ENCODE measurements at places on chromosomes 12 and 14. TPM values are rescaled to one million over a fixed set of nuclear protein-coding genes. Genes with fewer than 3 reads are reported as not detected.

The WDR20 gene
- total RNA-seq = 38.6 TPM

GRCh38 chr14:68636597-68636996 is 156.3 kb downstream of the ZFP36L1 start:
- H3K4me1 ChIP-seq = no peaks in the 10 kb centered on the region
- no peak overlapping the region for H3K4me3 ChIP-seq
- no peaks in the 10 kb centered on the region for H3K27me3 ChIP-seq
- no peak overlapping the region for H3K27ac ChIP-seq
- H3K36me3 ChIP-seq = peaks cover 2% of the 10 kb centered on the region

The TSPAN11 gene
- total RNA-seq = not detected

- peak overlapping the region; percentile 14 for H3K4me3 ChIP-seq
- peaks cover 55% of the 10 kb centered on the region for H3K36me3 ChIP-seq
- no peak for DNase-seq
- H3K27me3 ChIP-seq = no peaks in the 10 kb centered on the region
These were observed 25.3 kb downstream of the C12orf75 start for GRCh38 chr12:105355752-105356151.

- H3K4me1 ChIP-seq = peaks cover 11% of the 10 kb centered on the region
- no peak overlapping the region for H3K4me3 ChIP-seq
- DNase-seq = no peak
These were observed 29.8 kb downstream of the CFL2 start for GRCh38 chr14:34684578-34684977.

The TAS2R19 gene
- total RNA-seq = 2.2 TPM

The ADAM20 gene
- 0.48 TPM for total RNA-seq

The KCNMB4 gene
- total RNA-seq = 1.4 TPM

GRCh38 chr12:2479851-2480535 is 314.8 kb upstream of the FKBP4 start:
- no peak overlapping the region for H3K4me3 ChIP-seq
- no peaks in the 10 kb centered on the region for H3K4me1 ChIP-seq
- H3K27ac ChIP-seq = no peak overlapping the region
- H3K36me3 ChIP-seq = no peaks in the 10 kb centered on the region

- H3K27ac ChIP-seq = no peak overlapping the region
- peaks cover 1% of the 10 kb centered on the region for H3K36me3 ChIP-seq
- peaks cover 2% of the 10 kb centered on the region for H3K27me3 ChIP-seq
- H3K4me3 ChIP-seq = no peak overlapping the region
- no peak for DNase-seq
These were observed 133.2 kb downstream of the SLC38A4 start for GRCh38 chr12:46692606-46693005.

- no peaks in the 10 kb centered on the region for H3K27me3 ChIP-seq
- DNase-seq = no peak
- no peak overlapping the region for H3K4me3 ChIP-seq
- H3K4me1 ChIP-seq = peaks cover 6% of the 10 kb centered on the region
- no peak overlapping the region for H3K27ac ChIP-seq
These were observed 14.1 kb downstream of the P2RX2 start for GRCh38 chr12:132632521-132633228.

DNA sequence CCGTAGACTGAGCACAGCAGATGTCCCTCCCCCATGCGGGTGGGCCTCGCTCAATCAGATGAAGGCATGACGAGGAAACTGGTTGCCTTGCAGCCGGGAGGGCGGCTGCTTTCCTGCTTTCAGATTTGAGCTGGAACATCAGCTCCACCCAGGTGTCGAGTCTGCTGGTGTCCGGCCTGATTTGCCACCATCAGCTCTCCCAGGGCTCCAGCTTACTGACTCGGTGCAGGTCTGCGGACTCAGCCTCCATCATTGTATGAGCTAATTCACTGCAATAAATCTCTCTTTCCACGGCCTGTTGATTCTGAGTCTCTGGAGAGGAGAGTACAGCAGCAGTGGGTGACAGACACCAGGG is 156.2 kb downstream of the KIF26A start:
- no peak overlapping the region for H3K4me3 ChIP-seq
- H3K27ac ChIP-seq = no peak overlapping the region
- H3K27me3 ChIP-seq = no peaks in the 10 kb centered on the region

The CCDC197 gene
- not detected for total RNA-seq

- no peaks in the 10 kb centered on the region for H3K36me3 ChIP-seq
- peaks cover 17% of the 10 kb centered on the region for H3K27me3 ChIP-seq
- H3K4me1 ChIP-seq = peaks cover 8% of the 10 kb centered on the region
- DNase-seq = no peak
These were observed 46.9 kb upstream of the FAM181A start for GRCh38 chr14:93880021-93880820.

DNA sequence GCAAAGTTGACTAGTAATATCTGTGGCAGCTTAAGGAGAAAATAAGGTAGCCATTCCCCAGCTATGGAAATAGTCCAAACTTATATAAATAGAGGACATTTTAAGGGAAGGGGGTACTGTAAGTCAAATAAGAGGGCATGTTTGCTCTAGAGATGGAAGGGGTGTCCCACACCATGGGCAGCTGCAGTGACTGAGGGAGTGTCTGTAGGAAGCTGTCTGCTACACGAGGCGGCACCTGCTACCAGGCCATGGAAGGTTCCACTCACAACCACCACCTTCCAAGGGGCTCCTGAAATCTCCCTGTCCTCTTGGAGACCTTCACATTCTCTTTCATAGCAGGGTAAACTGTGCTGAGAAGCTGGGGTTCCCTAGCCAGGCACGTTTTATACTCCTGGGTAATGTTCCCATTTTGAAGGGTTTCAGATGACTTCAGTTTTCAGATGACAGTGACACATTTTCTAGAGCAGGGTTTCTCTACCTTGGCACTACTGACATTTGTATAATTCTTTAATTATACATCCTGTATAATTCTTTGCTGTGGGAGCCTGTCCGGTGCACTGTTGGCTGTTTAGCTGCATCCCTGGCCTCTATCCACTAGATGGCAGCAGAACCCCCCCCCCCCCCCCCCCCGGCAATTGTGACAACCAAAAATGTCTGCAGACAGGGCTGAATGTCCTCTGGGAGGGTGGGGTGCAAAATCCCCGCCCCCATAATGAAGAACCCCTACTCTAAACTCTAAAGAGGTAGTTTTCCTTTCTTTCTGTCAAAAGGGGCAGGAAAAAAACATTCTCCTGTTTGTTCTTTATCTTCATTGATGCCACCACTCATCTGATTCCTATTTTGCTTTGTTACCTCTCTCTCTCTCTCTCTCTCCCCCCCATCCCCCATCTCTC is 11.6 kb upstream of the SMCO2 start:
- no peaks in the 10 kb centered on the region for H3K27me3 ChIP-seq
- H3K4me3 ChIP-seq = peak overlapping the region; percentile 47
- peaks cover 50% of the 10 kb centered on the region for H3K36me3 ChIP-seq
- H3K4me1 ChIP-seq = peaks cover 66% of the 10 kb centered on the region
- H3K27ac ChIP-seq = peak overlapping the region; percentile 83

The TAS2R14 gene
- total RNA-seq = 2.6 TPM

The PIWIL1 gene
- total RNA-seq = not detected

DNA sequence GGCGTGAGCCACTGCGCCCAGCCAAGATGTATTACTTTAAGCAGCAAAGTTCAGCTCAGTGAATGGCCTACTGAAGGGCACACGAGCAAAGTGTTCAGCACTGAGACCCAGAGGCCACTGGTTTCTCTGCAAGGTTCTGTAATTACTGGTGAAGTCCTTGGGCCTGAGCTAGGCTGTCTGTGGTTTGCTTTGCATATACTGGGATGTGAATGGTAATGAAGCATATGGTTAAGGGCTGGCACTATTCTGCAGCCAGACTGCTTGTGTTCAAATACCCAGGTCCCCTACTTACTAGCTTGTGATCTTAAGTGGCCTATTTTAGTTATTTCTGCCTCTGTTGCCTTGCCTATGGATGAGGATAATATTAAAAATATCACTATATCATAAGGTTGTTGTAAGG is 72.0 kb downstream of the LLPH start:
- no peak overlapping the region for H3K27ac ChIP-seq
- DNase-seq = no peak
- no peak overlapping the region for H3K4me3 ChIP-seq
- H3K36me3 ChIP-seq = no peaks in the 10 kb centered on the region
- peaks cover 3% of the 10 kb centered on the region for H3K27me3 ChIP-seq

DNA sequence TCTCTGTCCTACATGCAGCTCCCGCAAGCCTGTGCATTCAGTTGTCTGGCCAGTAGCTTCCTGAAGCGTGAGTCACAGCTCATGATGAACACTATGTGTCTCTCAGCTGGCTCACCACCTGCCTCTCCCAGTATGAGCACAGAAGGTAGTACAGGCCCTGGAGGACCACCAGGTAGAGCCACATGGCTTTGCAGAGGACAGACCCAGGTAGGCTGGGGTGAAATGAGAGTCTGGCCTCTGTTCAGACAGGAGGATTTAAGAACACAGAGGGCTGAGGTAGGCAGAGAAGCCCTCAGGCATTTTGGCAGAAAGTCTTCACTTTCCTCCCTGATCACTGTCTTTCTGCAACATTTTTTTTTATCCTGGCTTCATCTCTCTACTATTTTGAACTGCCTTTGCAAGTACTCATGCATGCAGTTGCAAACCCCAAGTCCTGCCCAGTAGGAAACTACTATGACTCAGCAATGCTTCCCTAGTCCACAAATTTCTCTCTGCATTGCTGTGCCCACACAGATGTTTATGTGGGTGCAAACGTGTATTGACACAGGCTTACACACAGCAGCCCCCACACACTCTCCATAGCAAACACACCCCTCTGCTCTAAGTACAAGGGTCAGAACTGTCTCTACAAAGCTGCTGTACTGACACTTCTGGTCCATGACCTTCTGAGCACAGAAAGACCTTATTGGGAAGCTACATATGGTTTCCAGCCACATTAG is 7.2 kb upstream of the SDR9C7 start:
- no peak overlapping the region for H3K4me3 ChIP-seq
- H3K27ac ChIP-seq = no peak overlapping the region
- DNase-seq = no peak
- peaks cover 5% of the 10 kb centered on the region for H3K4me1 ChIP-seq

The MFAP5 gene
- not detected for total RNA-seq

The KERA gene
- not detected for total RNA-seq

DNA sequence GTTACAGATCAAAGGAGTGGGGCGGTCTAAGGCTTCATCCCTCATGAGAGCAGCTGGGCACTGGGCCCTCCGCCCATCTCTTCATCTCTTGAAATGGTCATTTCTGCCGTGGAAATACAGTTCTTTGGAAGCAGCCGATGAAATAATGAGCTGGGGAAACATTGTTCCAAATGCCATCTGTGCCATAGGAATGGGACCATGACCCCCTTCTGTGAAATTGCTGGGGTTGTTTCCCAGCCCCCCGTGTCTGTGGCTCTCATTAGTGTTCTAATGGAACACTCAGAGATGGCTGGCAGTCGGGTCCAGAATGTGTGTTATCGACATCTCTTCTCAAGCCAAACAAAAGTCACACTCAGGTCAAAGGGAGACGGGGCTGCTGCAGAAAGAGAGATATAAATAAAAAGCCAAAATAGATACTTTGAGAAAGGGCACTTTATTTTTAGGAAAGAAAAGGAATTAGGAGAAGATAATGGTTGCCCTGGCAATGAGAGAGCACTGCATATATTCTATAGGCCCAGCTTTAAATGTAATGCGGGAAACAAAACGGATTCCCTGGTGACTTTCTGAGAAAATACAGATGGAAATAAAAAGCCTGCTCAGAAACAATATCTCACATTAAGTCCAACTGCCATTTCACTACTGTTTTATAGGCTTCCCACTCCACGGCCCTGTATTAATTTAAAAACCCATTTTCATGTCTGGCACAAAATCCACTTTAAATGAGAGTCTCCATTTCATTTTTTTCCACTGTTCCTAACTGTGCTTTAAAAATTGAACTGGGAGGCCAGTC is 107.1 kb downstream of the TTC8 start:
- H3K27me3 ChIP-seq = peaks cover 6% of the 10 kb centered on the region
- no peak overlapping the region for H3K4me3 ChIP-seq
- H3K36me3 ChIP-seq = no peaks in the 10 kb centered on the region
- H3K27ac ChIP-seq = no peak overlapping the region

GRCh38 chr12:65384240-65384639 is 105.8 kb downstream of the MSRB3 start:
- no peak for DNase-seq
- no peak overlapping the region for H3K4me3 ChIP-seq
- H3K27me3 ChIP-seq = peaks cover 2% of the 10 kb centered on the region
- H3K27ac ChIP-seq = no peak overlapping the region

The IGF1 gene
- 1.3 TPM for total RNA-seq

DNA sequence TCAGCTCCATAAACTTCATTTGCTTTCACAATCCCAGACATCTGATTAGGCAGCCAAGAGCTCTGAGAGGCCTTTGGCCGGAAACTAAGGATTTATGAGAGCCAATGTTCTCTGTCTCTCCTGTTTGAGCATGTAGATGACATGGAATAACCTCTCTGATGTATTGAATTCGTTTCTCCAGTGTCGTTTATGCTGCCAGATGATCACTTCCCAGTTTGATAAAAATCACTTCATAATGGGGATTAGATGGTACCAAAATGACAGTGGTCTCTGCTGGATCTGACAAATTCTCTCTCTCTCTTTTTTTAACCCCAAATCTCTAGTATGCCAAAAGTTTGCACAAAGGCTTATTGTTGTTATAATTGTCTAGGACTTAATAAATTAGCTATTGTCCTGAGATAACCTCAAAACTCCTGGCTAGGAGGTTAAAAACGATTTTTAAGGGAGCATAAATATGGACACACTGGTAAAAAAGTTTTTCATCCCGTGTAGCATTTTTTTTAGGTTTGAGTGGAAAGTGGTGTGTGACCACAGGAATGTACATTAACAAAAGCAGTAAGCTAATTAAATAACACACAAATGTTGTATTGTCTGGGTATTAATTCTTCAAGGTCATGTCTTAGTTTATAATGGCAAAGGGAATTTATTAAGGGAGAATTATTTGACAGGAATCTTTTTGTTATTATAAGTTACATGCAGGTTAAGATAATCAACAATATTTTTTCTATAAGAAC is 82.6 kb upstream of the USP44 start:
- DNase-seq = no peak
- H3K4me3 ChIP-seq = no peak overlapping the region
- no peaks in the 10 kb centered on the region for H3K4me1 ChIP-seq
- H3K27me3 ChIP-seq = no peaks in the 10 kb centered on the region
- no peak overlapping the region for H3K27ac ChIP-seq
- H3K36me3 ChIP-seq = no peaks in the 10 kb centered on the region

DNA sequence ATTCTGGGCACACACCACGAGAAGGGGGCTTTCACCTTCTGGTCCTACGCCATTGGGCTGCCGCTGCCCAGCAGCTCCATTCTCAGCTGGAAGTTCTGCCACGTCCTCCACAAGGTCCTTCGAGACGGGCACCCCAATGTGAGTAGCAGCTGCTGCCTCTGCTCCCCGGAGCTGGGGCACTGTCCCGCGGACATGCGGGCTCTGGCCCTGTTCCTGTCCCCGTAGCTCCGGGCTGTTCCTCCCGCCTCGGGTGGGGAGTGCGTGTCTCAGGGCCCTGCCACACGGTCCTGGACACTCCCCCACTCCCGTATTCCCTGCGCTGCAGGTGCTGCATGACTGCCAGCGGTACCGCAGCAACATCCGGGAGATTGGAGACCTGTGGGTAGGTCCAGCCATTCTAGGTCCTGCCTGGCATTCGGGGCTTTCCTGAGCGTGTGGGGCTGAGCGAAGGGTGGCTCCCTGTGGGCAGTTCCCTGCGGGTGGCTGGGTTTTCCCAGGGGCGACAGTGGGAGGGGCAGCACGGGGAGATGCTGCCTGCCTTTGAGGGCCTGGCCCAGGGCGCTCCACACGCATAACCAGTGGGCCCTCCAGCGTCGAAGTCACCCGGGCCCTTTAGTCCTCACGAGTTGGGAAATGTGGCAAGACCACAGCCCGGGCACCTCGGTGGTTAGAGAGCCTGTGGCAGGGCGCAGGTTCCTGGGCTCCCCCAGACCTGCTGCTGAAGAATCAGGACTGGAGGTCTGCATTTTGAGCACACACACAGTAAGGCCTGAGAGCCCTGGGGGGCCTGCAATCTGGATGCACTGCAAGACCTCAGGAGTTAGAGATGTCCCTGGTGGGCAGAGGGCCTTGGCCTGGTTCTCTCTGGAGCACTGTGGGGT is 13.5 kb downstream of the HIP1R start:
- no peaks in the 10 kb centered on the region for H3K27me3 ChIP-seq
- no peak overlapping the region for H3K4me3 ChIP-seq
- H3K27ac ChIP-seq = no peak overlapping the region
- DNase-seq = no peak

The BICDL1 gene
- 98.5 TPM for total RNA-seq

Measured in activated naive CD8-positive, alpha-beta T cell treated with anti-CD3 and anti-CD28 coated beads, Interleukin-2, amount 10 ng/mL, durations not matched to agents 7 days and 5 days (primary cell).